ENCODE measurements at places on chromosomes 11 and 22.

DNA sequence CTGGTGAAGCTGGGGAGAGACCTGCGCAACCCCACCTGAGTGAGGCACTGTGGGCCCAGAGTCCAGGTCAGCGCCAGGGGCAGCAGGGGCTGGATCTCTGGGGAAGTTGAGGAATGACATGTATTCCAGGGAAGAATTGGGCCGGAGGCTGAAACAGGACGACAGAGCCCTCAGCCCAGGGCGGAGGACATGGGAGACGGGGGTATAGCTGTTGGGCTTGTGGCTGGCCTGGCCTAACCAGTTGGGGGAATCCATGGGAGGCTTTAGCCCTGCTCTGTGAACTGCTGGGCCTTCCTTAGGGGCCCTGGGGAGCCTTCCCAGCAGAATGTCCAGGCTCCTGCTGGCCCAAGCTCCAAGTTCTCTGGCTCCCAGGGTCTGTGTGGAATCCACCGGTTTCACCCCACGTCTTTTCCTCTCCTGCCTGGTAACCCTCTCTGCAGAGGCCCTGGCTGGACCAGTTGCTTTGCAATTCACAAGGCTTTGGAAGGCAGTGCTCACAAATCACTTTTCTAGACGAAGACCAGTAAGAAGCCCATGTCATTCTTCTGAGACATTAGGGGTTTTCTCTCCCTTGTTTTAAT, 50.4 kb upstream of the KCNQ1OT1 start:
- no peak for DNase-seq

- DNase-seq = no peak
These were observed 30.1 kb downstream of the ZNF280B start for GRCh38 chr22:22478470-22478869.

DNA sequence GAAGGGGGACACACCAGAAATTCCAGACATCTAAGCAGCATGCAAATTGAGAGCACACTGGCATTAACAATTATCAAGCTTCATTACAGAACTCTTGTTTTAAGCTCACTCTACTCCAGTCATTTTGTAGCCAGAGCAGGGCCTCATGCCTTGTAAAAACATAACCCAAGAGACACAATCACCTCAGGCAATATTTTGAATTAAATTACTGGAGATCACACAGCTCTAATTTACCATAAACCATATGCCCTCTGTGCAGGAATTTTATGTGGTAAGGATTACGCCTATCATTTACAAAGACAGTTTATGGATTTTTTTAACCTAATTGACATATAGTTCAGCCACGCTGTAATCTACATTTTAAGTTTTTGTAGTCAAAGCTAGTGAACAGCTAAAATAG, 414.1 kb upstream of the DDI1 start:
- no peak for DNase-seq

DNA sequence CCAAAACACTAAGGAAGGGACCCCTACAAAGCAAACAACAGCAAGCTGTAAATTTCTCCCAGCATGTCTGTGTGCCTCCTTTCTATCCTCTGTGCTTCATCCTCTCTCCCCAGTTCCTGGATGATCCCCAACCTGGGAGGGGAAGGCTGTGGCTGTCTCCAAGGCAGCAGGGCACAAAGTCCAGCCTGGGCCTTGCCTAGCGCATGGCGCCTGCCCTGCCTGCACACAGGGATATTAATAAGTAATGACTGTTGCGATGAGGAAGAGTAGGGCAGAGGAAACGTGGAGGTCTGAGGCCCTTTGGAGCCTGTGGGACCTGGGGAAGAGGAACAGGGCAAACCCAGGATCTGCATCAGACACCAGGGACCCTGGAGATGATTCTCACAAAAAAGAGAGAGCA, 2.0 kb downstream of the USH1C start:
- DNase-seq = no peak

DNA sequence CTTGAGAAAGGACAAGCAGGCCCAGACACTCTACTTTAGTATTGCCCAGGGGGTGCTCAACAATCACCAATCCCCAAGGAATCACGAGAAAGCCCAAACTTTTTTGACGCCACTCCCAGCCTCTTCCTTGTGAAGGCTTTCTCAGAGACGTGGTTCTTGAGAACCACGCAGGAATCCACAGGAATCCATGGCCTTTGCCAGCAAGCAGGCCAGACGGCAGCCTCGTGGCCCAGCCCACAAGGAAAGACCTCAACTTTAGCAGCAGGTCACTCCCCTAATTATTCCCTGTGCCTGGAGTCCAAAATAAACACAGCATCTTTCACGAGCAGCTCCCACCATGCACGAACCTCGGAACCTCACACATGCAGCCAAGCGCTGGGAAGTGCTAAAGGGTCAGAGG, 104.2 kb downstream of the WT1 start:
- DNase-seq = no peak

Data from ecto neural progenitor cell (in vitro differentiated cells).